ENCODE measurements at places on chromosomes 3 and 15.

DNA sequence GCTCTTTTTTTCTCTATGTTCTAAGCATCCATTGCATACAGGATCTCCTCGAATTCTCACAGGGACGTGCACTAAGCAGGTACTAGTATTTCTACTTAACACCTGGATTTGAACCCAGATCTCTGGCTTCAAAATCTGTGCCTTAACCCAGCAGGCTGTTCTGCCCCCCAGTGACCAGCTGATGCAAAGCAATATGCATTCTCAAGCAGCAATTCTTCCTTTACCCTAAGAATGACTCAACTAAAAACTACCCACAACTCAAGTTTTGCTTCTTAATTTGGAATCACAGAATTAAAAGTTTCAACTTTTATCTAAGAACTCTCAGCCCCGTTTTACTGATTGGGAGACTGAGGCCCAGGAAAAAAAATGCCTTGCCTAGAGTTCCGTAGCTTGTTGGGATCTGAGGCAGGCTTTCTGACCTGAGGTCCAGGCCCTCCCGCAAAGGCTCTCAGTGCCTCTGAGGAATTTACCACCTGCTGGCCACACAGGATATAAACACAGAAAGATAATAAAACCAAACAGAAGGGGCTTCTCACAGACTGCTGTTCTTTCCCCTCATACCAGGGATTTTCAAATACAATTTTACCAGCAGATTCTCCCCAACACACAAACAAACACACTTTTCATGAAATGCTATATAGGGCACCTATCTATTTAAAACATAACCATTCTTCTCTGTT, 115.4 kb upstream of the RAD18 start:
- no peak overlapping the region for H3K4me3 ChIP-seq
- H3K36me3 ChIP-seq, result no peaks in the 10 kb centered on the region
- no peaks in the 10 kb centered on the region for H3K27me3 ChIP-seq
- no peak overlapping the region for H3K27ac ChIP-seq
- no peak for DNase-seq

- peaks cover 38% of the 10 kb centered on the region for H3K4me1 ChIP-seq
- no peaks in the 10 kb centered on the region for H3K27me3 ChIP-seq
- DNase-seq, result no peak
- no peaks in the 10 kb centered on the region for H3K36me3 ChIP-seq
- H3K27ac ChIP-seq, result no peak overlapping the region
Observed at GRCh38 chr15:63809452-63809851, 24.3 kb downstream of the HERC1 start.

DNA sequence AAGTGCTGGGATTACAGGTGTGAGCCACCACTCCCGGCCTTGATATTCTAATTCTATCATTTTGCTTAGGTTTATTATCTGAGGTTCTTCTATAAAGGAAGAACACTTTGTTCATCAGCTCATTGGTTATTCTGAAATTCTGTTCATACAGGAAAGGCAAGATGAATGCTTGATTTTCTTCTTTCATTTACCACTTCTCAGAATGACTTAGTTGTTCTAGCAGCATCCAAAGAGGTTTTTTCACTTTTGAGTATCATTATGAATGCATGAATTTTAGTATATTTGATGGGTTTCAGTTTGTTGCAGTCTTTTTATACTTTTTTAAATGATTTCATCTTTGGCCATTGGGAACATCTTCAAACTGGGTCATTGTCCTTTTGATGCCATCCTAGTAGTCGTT, 51.8 kb downstream of the RNF111 start:
- DNase-seq, result no peak
- no peaks in the 10 kb centered on the region for H3K27me3 ChIP-seq
- no peak overlapping the region for H3K27ac ChIP-seq

GRCh38 chr3:37223576-37223975, 49.2 kb upstream of the LRRFIP2 start:
- no peak for DNase-seq
- H3K27ac ChIP-seq, result no peak overlapping the region
- H3K4me1 ChIP-seq, result peaks cover 19% of the 10 kb centered on the region
- H3K36me3 ChIP-seq, result no peaks in the 10 kb centered on the region

- no peaks in the 10 kb centered on the region for H3K4me1 ChIP-seq
- no peak for DNase-seq
- no peak overlapping the region for H3K4me3 ChIP-seq
- H3K36me3 ChIP-seq, result no peaks in the 10 kb centered on the region
- H3K27me3 ChIP-seq, result no peaks in the 10 kb centered on the region
Observed at GRCh38 chr3:146464783-146465182, 4.6 kb downstream of the PLSCR2 start.

GRCh38 chr15:69808756-69809155, 289.0 kb downstream of the TLE3 start:
- H3K4me3 ChIP-seq, result no peak overlapping the region
- H3K27ac ChIP-seq, result no peak overlapping the region
- H3K27me3 ChIP-seq, result no peaks in the 10 kb centered on the region
- H3K36me3 ChIP-seq, result no peaks in the 10 kb centered on the region
- no peaks in the 10 kb centered on the region for H3K4me1 ChIP-seq
- no peak for DNase-seq

- H3K36me3 ChIP-seq, result no peaks in the 10 kb centered on the region
- no peaks in the 10 kb centered on the region for H3K27me3 ChIP-seq
- H3K4me3 ChIP-seq, result no peak overlapping the region
- H3K27ac ChIP-seq, result no peak overlapping the region
Observed at GRCh38 chr15:81506071-81506470, 132.1 kb upstream of the TMC3 start.

DNA sequence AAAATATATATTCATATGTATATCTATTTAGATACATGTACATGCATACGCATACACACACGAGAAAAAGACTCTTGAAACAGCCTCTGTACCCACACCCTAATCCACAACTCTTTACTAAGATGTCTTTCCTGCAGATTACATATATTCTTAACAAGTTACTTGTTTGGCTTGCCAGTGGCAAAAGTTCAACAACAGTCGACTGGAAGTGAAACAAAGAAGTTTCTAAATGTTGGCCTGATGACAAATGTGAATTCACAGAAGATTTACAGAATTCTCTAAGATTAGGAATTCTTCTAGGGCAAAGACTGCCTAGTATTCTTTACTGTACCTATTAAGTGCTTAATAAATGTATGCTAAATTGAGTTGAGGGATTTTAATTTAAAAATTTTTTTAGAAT, 116.8 kb downstream of the CDIN1 start:
- no peaks in the 10 kb centered on the region for H3K36me3 ChIP-seq
- no peaks in the 10 kb centered on the region for H3K27me3 ChIP-seq
- H3K4me1 ChIP-seq, result no peaks in the 10 kb centered on the region

DNA sequence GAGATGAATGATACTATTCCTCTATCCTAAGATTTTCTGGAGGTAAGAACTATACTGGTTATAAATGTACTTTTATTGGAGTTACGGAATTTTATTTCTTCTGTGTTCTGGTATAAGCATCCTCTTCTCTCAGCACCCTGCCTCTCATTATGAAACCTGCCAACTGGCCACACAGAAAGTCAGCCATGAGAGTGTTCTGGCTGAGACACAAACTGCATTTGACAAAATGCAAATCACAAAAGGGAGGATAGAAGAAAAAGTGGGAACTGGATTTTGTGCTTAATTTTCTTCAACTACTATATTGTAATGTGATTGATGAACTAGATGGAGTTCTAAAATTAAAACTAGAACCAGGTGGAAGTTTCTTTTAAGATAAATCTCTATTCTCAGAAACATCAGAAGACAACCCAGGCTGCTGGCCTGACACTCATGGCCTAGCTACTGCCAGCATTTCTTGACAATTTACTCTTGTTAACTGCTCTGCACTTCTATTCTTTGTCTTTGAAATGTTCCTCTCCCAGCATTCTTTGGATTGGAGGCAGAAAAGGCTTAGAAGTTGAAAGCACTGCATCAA, 143.1 kb downstream of the WDR76 start:
- no peaks in the 10 kb centered on the region for H3K36me3 ChIP-seq
- no peaks in the 10 kb centered on the region for H3K4me1 ChIP-seq
- no peak overlapping the region for H3K4me3 ChIP-seq

DNA sequence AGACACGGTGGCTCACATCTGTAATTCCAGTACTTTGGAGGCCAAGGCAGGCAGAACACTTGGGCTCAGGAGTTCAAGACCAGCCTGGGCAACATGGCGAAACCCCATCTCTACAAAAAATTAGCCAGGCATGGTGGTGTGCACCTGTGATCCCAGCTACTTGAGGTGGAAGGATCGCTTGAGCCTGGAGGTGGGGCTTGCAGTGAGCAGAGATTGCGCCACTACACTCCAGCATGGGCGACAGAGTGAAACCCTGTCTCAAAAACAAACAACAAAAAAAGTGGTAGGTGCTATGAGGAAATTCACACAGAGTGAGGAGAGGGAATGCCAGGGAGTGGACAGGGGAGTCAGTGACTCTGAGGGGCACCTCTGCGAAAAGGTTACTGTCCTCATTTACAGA, 29.4 kb downstream of the RPN1 start:
- H3K4me1 ChIP-seq, result peaks cover 16% of the 10 kb centered on the region
- DNase-seq, result no peak
- H3K36me3 ChIP-seq, result peaks cover 69% of the 10 kb centered on the region

DNA sequence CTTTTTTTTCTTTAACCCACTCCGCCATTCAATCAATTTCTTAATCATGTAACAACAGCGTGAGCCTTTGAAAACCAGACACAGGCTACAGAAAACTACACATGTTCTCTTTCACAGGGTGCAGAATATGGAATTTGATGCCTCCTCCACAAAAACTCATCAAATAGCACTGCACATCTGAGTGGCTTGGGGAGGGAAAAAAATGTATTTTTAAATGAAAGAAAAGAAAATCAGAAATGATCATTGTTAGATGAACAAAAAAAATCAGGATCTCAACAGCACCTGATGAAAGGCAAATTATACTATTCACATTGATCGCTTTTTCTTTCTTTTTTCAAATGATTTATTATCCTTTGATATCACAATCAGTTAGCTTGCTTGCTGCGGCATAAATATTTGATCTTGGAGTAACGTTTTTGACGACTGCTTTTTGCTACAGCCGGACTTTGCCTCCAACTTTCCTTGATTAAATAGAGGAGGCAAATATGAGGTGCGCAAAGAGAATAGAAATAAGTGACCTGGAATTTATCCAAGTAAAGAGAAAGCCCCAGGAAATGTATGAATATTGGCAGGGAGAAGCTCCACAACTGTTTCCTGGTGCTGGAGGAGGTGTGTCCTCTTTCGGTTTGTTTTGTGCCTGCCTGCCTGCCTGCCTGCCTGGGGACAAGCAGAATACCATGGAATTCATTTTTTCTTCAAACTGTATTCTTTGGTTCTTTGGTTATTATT, 63.1 kb downstream of the EDEM1 start:
- no peaks in the 10 kb centered on the region for H3K27me3 ChIP-seq
- H3K27ac ChIP-seq, result no peak overlapping the region
- no peak for DNase-seq
- H3K4me3 ChIP-seq, result no peak overlapping the region

DNA sequence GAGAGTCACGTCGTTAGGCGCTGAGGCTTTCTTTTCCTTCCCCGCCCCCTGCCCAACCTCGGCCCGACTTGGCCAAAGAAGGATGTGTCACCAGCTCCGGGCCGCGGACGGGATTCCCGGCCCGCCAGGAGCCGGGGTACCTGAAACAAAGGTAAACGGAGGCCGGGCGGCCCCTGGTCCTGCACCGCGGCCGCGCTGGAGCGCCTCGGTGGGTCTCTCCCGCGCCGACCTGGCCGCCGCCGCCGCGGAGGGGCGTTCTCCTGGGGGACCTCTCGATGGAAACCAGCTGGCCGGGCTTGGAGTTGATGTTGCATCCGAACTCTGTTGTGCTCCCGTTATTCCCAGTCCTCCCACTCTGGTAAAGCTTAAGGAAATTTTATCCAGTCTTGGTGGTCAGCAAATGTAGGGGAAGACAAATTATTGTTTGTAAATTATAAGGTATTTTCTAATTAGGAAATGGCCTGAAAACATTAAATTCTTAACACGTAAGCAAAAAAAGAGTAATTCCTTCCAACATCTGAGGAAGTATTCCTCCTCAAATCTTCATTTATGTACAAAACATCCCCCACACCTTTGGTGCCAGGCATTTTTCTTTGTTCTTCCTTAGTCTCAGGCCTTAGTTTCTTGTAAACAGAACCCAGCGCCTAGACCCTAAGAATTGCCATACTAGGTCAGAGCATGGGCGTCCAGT, 888 bp downstream of the PPP2R3A start:
- H3K4me1 ChIP-seq, result peaks cover 5% of the 10 kb centered on the region
- H3K27ac ChIP-seq, result no peak overlapping the region
- no peaks in the 10 kb centered on the region for H3K27me3 ChIP-seq

GRCh38 chr3:16377196-16377595, 112.2 kb downstream of the OXNAD1 start:
- peaks cover 60% of the 10 kb centered on the region for H3K4me1 ChIP-seq
- no peaks in the 10 kb centered on the region for H3K36me3 ChIP-seq
- H3K27me3 ChIP-seq, result no peaks in the 10 kb centered on the region
- DNase-seq, result no peak
- H3K27ac ChIP-seq, result peak overlapping the region; percentile 60

- H3K4me1 ChIP-seq, result no peaks in the 10 kb centered on the region
- H3K27me3 ChIP-seq, result no peaks in the 10 kb centered on the region
- no peak overlapping the region for H3K27ac ChIP-seq
- DNase-seq, result no peak
- H3K4me3 ChIP-seq, result no peak overlapping the region
- H3K36me3 ChIP-seq, result no peaks in the 10 kb centered on the region
Observed at GRCh38 chr3:11140030-11140712, 14.1 kb upstream of the HRH1 start.

GRCh38 chr15:89444241-89445225, 51.9 kb downstream of the RHCG start:
- H3K36me3 ChIP-seq, result no peaks in the 10 kb centered on the region
- H3K27me3 ChIP-seq, result no peaks in the 10 kb centered on the region
- no peak overlapping the region for H3K4me3 ChIP-seq
- no peak overlapping the region for H3K27ac ChIP-seq
- DNase-seq, result no peak

DNA sequence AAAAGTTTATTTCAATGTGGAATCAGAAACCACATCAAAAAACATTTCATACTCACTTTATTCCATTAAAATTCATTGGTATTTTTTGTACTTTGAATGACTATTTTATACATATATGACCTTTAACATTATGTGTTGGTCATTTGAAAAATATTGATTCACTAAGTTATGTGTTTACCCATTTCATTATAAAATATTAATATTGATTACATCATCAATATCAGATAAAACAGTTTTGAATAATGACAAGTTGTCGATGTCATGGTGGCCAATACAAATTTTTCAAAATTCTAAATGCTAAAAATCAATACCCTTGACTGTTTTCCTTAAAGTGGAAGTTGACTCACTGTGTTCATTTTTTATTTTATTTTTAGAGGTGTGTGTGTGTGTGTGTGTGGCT, 239.7 kb upstream of the ROBO1 start:
- no peak overlapping the region for H3K27ac ChIP-seq
- no peak for DNase-seq
- H3K4me1 ChIP-seq, result no peaks in the 10 kb centered on the region
- H3K27me3 ChIP-seq, result no peaks in the 10 kb centered on the region
- H3K36me3 ChIP-seq, result no peaks in the 10 kb centered on the region

GRCh38 chr15:48145923-48146322, 25.1 kb downstream of the SLC24A5 start:
- no peak for DNase-seq
- no peaks in the 10 kb centered on the region for H3K27me3 ChIP-seq
- H3K4me1 ChIP-seq, result no peaks in the 10 kb centered on the region
- no peak overlapping the region for H3K4me3 ChIP-seq
- no peak overlapping the region for H3K27ac ChIP-seq

GRCh38 chr3:8273479-8273878, 228.1 kb upstream of the LMCD1 start:
- H3K27me3 ChIP-seq, result no peaks in the 10 kb centered on the region
- no peaks in the 10 kb centered on the region for H3K4me1 ChIP-seq
- no peak overlapping the region for H3K27ac ChIP-seq
- DNase-seq, result no peak

- H3K36me3 ChIP-seq, result no peaks in the 10 kb centered on the region
- H3K4me3 ChIP-seq, result no peak overlapping the region
- DNase-seq, result no peak
Observed at GRCh38 chr3:140296796-140297352, 361.9 kb downstream of the CLSTN2 start.

All from naive thymus-derived CD4-positive, alpha-beta T cell (primary cell).